A172 (cell line): ENCODE measurements at places on chromosomes 3 and 15. TPM values are rescaled to one million over a fixed set of nuclear protein-coding genes. Genes with fewer than 3 reads are reported as not detected.

DNA sequence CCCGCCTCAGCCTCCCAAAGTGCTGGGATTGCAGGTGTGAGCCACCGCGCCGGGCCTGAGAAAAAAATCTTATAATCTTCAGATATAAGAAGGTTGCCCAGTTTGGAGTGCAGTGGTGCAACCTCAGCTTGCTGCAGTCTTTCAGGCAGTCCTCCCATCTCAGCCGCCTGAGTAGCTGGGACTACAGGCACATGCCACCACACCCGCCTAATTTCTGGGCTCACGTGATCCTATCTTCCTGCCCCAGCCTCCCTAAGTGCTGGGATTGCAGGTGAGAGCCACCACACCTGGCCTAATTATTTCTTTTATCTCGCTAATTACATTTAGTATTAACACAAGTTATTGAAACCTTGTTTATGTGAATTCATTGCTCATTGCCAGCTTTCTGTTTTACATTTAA lies 13.5 kb downstream of the PAK2 start:
- no peak for DNase-seq

DNA sequence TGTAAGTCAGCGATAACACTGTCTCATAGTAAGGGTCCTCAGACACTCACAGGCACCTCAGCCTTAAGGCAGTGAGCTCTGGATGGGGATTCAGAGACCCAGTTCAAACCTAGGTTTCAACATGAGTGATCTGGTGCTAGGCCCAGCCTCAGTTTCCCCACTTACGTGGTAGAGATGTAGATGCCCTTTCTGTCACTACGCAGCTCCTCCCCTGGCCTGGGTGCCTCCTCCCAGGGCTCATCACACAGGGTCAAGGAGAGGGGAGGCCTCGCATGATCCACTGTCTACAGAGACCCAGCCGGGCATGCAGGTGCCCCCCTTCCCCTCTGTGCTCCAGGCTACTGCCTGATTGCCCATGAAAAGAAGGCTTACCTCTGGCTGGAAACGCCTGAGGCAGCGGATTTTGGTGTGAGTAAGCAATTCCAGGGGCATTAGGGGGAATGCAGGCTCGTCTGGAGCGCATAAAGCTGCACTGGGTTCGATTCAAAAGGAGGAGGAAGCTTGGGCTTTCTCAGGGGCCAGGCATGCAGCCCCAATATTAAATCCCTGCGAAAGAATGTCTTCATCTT lies 69.8 kb upstream of the ANKRD34C start:
- DNase-seq = no peak

DNA sequence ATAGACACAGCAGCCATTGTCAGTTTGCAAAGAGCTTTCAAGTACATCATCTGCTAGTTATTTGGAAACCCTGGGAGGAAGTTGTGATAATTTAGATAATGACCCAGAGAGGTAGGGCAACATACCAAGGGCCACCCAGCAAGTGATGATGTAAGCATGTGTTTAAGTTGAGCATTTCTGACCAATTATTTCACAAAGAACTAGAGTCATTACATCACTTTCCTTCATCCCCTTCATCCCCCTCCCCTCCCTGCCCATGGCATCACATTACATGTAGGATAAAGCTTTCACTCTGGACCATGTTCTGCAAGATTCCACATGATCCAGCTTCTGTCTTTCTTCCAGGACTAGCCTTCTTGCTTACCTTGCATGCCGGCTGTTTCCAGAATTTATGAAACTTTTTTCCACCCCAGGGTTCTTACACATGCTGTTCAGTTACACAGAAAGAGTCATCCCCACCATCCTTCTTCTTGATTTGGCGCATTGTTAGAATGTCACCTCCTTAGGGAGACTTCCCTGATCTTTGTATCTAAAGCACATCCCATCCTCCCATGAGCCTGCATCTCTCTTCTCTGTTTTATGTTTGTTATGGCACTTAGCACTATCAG lies 71.3 kb downstream of the PTPRG start:
- DNase-seq = no peak

DNA sequence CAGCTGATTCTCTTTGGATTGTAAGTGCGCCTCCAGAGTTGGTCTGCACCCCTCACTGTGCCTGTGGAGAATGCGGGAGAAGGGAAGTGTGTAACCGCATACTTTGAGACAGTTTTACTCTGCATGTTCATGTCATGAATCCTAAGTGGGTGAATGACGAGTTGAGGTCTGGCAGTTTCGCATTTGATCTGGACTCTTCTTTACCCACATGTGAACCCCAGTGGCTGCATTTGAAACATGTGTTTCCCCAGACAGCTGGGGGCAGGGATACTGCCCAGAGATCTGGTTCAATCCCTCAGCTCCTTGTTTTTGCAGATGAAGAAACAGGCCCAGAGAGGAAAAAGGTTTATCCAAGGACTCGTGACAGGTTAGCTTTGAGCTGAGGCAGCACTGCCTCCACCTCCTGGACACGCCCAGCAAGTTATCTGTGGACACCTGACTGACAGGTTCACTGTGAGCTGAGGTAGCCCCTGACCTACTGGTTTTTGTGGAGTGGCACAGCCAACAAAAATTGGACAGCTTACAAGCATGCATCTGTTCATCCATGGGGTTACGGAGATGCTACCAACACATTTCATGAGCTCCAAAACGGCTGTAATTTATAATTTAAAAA lies 207.3 kb downstream of the XXYLT1 start:
- no peak for DNase-seq

- peak; percentile 64 for DNase-seq
Observed at GRCh38 chr3:150544041-150544440, 2.3 kb downstream of the SERP1 start.

SLC6A1 gene
- not detected in 2 replicates for total RNA-seq

CNTN4 gene
- total RNA-seq = not detected in 2 replicates

RTP4 gene
- 0.19 and 0.78 TPM in 2 replicates for total RNA-seq
